Fibroblast of gingiva (primary cell): ENCODE measurements at places on chromosomes 7 and 10.

DNA sequence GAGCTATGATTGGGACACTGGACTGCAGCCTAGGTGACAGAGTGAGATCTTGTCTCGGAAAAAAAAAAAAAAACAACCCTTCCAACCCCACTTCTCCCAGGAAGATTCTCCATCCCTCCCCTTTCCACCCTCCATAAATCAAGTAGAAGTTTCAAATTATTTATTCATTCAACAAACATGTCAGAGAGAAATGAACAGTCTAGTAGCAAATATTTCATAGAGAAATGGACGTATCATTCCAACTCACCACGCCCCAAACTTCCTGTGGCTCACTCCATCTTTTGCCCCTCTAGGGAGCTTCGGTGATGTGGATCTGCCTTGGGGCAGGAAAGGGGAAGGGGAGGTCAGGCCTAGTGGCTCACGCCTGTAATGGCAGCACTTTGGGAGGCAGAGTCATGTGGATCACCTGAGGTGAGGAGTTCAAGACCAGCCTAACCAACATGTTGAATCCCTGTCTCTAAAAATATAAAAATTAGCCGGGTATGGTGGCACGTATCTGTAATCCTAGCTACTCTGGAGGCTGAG is 638 bp upstream of the TRAPPC14 start:
- no peak for DNase-seq

- no peak for DNase-seq
Observed at GRCh38 chr7:78299088-78299487, 500.5 kb downstream of the PHTF2 start.

- no peak for DNase-seq
Observed at GRCh38 chr10:120987359-120987758, 136.2 kb downstream of the WDR11 start.

DNA sequence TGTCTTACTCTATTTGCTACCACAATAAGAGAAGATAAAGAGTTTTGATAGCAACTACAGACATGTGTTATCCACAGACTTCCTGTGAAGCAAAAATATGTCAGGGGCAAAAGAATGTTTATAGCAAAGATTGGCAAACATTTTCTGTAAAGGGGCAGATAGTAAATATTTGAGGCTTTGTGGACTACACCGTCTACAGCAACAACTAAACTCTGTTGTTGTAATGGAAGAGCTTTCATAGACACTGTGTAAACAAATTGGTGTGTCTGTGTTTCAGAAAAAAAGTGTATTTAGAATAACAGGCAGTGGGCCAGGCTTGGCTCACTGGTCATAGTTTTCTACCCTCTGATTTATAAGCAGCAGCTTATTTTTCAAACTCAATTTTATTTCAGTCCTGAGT is 521.4 kb downstream of the ANKRD7 start:
- DNase-seq, result no peak

GRCh38 chr7:71193099-71193810 is 61.3 kb downstream of the GALNT17 start:
- DNase-seq, result no peak

DNA sequence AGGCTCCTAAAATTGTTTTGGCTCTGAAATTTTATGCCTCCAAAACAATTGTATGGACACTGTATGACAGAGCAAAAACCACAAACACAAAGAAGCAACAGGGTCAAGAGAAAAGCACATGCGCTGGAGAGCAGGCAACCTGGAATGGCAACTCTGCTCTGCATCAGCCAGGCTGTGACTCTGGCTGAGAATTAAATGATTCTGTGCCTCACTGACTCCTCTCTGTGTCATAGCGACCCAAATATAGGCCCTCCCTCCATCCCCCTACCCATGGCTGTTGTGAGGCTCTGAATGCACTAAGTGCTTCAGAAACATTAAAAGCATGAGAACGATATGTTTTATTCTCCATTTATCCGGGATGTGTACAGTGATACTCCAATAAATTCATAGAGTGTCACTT is 24.9 kb upstream of the NEBL start:
- no peak for DNase-seq

DNA sequence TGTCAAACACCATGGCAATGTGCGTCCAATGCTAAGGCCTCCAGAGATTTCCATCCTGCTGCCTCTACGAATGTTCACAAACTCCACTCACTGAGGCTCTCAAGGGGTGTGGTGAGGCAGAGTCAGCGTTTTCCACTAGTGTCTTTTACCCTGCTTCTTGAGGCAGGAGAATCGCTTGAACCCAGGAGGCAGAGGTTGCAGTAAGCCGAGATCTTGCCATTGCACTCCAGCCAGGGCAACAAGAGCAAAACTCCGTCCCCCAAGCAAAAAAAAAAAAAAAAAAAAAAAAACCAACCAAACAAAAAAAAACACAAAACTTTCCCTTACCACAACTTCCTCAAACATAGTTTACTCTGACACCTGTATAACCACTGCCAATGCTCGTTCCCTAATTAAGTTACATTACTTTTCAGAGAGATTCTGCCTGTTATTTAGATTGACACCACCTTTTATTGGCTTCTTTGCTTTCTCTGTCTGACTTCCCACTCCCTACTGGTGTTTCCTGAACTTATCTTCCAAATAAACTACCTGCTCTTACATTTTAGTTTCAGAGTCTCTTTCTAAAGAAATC is 102.1 kb upstream of the ZNF746 start:
- DNase-seq, result no peak

DNA sequence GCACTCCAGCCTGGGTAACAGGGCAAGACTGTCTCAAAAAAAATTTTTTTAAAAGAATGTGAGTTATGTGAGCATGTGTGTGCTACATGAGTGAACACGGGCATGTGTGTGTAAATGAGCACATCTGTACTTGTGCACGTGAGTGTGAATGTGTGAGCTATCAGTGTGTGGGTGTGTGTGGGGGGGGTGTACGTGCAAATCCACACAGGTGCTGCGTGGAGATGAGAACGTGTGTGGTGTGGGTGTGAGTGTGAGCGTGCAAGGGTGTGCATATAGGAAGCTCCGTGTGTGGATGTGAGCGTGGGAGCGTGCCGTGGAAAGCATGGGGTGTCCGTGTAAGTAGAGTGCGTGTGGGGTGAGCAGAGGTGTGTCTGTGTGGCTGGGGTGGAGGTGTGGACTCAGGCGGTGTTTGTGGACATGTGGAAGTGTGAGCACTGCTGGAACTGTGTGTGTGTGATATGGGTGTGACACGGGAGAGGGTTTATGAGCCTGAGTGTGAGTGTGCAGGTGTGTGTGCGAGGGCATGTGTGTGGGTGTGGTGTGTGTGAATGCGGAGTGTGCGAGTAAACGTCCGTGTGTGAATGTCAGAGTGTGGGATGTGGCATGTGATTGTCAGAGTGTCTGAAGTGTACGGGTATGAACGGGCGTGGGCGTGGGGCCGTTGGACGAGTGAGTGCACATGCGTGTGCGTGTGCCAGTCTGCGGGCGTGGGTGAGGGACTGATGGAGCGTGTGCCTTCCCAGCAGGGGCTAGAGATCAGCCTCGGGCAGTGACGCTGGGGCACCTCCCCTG is 45.9 kb upstream of the TNRC18 start:
- DNase-seq, result no peak

DNA sequence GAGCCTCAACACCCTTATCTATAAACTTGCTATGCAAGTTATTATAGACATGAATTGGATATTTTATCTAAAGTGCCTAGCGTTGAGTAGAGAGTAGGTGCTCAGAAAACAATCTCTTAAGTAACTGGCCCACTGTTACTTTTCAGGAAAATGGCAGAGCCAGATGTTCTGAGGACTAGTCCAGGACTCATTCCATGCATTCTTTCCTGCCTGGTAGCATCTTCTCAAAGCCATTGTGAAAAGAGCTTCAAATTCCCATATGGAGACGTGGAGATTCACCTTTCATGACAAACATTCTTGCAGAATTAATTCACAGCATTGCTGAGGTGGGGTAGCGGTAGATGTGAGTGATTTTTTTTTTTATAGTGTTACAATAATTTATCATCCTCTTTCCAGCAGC is 35.9 kb upstream of the ITPRID1 start:
- no peak for DNase-seq

DNA sequence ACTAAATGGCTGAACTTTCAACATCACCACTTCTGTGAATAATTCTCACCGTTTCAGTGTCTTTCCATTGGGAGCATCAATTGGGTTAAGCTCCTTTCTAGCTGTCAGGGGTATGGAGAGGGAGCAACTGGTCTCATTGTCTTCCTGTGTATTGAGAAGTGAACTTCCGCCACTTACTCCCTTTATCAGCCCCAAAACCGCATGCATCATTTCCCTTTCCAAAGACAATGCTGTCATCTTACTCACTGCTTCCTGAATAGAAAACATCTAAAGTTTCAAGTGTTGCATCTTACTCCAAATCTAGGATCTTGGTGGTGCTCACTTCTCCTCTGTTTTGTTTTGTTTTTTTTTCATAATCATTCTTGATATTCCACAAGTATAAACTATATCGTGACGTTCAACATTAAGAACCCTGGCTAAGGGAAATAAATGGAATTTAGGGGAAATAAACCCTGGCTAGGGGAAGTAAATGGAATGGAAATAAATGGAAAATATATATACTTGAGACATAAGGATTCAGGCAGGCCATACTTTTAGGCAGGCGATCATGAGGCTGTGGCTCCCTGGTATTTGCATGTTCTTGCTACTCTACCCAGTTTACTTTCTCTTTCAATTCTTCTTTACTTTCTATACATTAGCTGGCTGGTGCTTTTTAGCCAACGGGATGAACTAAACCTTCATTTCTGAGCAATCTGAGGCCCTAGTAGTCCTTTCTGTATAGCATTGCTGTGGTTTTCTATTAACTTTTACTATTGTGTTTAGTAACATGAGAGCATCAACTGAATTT is 371.9 kb downstream of the BMPER start:
- no peak for DNase-seq

DNA sequence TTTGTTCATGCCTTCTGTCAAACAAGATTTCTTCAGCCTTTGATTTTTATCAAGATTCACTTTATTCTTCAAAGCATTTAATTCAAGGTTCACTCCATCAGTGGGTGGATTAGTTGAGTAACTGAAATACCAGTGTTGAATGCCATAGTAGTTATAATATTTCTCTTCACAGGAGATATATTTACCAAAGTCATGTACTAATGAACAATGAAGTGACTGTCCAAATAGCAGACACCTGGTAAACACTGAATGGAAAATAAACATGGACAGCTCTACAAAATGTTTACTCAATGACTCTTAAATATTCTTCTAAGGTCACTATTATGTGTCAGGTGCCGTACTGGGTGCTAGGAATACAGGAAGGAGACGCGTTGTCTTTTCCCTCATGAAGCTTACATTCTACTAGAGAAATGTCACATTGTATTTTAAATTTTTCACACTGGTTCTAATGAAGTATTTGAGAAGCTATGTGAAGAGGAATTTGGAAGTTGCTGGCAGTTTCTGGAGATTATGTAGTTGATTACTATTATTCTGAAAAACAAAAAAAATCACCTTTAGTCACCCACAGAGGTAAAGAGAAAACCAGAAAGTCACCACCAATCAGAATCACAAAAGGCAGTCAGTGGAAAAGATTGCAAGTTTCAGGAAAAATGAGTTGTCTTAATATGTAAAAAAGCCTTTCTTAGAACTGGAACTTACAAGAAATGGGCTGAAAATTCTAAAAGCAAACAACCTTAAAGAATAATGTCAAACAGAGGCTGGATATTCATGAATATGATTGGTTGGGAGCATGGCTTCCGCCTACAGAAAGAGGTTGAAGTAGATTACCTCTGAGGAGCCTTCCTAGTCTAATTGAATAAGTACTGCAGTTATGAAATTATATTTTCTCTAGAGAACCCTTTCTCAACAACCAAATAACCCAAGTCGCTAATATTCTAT is 84.5 kb downstream of the RTKN2 start:
- DNase-seq, result no peak

DNA sequence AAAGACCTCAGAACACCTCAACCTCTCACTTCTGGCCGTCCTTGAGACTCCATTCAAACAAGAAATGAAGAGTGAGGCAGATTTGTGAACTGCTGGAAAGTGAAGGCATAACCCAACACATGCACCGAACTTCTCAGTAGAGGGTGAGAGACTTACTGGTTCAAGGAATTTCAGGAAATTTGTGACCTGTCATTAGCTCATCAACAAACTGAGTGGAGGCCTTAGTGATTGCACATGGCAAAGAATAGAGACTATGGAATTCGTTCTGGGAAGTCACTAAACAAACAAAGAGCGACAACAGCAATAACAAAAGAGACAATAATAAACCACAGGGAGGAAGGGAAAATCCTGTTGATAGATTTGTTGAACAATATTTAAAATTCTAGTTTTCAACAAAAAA is 125.0 kb upstream of the AKR1E2 start:
- no peak for DNase-seq

GRCh38 chr7:130884437-130885417 is 150.7 kb upstream of the KLF14 start:
- DNase-seq, result peak; percentile 52

GRCh38 chr10:120453886-120454285 is 3.1 kb upstream of the PLPP4 start:
- no peak for DNase-seq

GRCh38 chr7:99003419-99003818 is 125.1 kb downstream of the TRRAP start:
- DNase-seq, result no peak

- DNase-seq, result no peak
Observed at GRCh38 chr10:87940210-87940609, 76.8 kb downstream of the PTEN start.

GRCh38 chr7:51847461-51848134 is 531.0 kb upstream of the COBL start:
- DNase-seq, result no peak

DNA sequence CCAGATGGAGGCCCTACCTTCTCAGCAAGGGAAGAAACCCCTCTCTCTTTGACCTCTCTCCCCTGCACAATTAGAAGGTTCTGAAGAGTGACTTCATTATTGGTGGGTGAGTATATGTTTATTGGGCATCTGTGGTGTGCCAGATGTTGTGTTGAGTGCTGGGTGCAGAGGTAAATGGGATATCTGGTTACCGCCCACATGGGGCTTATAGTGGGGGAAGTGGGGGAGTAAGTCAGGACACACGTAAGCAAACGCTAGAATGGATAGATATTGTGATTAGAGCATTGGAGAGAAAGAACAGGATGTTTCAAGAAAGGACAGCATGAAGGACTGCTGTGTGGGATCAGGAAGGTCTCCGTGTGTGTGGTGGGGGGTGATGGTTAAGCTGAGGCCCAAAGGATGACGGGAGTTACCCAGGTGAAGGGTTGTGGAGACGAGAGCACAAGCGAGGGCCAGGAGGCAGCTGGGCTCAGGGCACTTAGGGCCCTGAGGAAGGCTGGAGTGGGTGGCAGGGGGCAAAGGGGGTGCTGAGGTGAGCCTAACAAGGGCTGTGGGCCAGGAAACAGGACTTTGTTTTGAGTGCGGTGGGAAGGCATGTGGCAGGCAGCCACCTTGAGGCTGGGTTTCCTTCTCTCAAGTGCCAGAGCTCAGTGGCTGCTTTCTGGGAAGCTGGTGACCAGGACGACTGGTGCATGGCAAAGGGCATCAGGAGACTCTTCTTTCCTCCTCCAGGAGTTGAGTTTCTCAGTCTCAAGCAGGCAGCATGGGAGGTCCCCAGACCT is 299.9 kb downstream of the RPS24 start:
- no peak for DNase-seq

GRCh38 chr7:129906700-129907099 is 46.1 kb downstream of the UBE2H start:
- no peak for DNase-seq

GRCh38 chr10:31820778-31821369 is 107.8 kb downstream of the ARHGAP12 start:
- no peak for DNase-seq

GRCh38 chr7:12069757-12070156 is 141.3 kb upstream of the TMEM106B start:
- no peak for DNase-seq
